Hepatocyte (in vitro differentiated cells): ENCODE measurements at places on chromosomes 5 and 9.

- DNase-seq, result no peak
These were observed 595.4 kb downstream of the IRX1 start for GRCh38 chr5:4191041-4191440.

DNA sequence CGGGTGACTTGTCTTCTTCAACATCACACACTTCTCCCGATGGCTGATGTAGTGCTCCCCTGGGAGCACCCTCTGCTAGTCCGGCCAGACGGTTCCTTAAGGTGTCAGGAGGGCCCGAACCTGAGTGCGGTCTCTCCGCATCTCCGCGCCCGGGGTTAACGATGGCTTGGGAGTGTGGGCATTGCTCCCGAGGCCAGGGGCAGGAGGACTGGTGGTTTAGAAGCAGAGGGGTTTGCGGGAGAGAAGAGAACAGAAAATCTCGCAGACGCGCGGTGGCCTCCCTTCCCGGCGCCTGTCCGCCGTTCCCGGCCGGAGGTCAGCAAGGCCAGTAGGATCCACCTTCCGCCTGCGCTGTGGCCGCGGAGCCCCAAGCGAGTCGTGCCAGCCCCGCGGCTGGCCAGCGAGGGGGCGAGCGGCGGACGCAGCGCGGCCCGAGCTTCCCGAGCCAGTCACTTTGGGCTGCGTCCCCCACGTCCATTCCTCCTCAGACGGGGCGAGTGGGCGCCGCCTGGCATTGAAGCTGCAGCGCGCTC lies 700 bp downstream of the CDO1 start:
- DNase-seq, result peak; percentile 34

DNA sequence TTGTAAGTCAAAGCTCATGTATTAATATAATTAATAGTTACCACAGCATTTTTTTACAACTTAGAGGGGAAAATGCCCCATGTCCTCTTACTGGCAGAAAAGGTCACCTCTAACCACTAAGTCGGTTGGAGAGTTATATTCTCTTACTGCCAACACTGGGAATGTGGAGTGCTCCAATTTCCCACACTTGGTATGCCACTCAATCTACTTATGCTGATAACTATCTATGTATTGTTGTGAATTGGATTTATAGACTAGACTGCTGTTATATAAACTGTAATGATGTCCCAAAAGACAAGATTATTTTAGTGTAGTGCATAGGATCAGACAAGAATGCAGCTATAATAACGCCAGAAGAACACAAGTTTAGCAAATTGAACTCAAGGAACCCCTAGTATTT lies 2385.2 kb upstream of the C9orf72 start:
- DNase-seq, result no peak

GRCh38 chr5:25554077-25554476 lies 909.3 kb upstream of the CDH10 start:
- no peak for DNase-seq

GRCh38 chr9:69731348-69731747 lies 28.5 kb downstream of the PTAR1 start:
- no peak for DNase-seq

DNA sequence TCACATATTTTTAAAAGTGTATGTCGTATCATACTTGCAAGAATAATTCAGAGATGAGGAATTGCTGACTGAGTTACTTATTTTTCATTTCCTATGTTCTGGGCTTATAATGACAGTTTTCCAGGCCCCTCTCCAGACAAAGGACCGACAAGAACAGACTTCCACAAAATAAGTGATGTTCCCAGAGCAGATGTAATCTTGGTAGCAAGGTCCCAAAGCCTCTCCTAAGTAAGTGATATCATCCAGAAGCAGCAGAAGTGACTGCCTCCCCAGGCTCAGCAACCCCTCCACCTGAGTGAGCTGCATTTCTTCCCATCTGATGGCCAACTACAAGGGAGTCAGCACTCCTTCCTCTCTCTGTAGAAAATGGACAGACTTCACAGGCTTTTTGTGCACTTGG lies 57.1 kb downstream of the SEMA6A start:
- DNase-seq, result no peak

DNA sequence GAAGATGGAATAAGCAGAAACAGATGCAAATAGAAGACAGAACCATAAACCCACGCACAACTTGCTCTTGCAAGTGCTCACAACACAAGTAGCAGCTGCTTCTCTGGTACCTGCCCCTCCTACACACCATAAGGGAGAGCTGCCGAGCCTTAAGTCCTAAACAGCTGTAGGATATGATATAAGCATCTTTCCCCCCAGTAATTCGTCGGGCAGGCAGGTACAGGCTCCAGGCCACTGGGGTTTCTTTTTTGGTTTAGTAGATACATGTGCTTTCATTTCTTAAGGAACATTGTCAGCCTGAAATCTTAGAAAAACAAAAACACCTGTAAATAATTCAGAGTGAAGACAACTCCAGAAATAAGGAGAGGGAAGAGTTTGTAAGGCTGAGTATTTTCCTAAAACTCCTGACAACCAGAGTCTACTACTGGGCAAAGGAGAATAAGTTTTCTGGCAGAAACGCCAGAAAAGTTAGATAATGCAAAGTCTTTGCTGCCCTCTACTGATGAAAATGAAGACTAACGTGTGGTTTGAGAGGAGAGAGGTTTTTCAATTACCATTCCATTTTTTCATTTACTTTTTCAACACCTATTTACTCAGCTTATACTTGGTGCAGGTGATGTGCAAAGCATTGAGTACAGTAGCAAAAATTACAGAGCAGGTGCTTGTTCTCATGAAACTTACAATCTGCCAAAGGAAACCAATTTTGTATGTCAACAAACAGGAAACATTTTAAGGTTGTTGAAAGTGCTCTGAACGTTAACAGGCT lies 20.1 kb upstream of the TCERG1 start:
- DNase-seq, result peak; percentile 66

DNA sequence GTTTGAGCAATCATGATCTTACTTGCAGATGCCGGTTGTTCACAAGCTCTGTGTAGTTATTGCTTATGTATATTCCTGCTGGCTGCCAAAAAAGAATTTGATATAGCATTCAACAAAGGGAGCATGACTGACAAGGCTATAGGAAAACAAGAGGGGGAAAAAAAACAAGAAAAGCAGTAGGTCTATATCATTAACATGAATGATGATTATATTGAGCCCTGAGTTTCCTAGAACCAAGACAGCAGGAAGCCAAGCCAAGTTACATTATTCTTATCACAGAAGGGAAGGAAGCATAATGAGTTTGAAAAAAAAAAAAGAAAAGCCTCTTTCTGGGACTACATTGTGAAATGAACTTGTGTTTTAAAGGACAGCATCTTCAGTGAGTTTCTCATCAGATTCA lies 41.0 kb downstream of the TSTD2 start:
- DNase-seq, result no peak

DNA sequence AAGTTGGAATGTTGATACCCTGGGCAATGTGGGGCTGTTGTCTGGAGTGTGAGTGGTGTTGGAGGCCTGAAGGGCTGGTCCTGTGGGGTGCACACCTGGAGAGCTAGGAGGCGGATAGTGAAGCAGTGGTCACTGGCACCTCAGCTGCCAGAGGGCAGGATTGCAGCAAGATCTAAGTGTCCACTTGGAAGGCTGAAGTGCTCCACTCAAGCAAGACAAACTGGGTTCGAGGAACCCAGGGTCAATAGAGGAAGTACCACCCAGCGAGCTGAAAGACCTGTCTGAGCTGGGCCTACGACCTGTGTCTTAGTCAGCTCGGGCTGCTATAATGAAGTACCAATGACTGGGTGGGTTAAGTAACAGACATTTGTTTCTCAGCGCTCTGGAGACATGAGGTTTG lies 39.7 kb upstream of the TJP2 start:
- DNase-seq, result no peak

DNA sequence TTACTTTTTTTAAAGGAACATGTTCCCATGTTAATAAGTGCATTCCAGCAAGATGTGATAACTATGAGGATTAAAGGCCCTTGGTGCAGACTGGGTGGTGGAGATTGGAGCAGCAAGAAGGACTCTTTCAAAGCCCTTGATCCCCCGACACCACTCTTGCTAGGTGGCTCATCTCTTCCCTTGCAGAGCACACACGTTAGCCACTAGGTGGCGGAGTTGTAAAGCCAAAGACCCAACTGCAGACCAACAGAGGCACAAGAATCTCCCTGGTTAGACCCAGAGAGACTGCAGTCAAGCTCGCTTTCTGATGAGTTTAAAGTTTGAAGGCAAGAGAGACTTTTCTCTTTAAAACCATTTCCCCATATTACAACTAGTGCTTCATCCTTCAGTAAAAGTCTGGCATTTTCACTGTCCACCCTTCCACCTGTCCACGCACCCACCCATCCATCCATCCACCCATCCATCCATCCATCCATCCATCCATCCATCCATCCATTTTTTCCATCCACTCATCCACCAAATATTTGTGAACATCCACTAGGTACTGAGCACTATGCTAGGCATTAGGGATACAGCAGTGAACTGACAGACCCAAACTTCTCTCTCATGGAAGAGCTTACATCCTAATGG lies 226.9 kb downstream of the MSX2 start:
- peak; percentile 91 for DNase-seq

GRCh38 chr9:133692364-133692985 lies 45.7 kb downstream of the SARDH start:
- no peak for DNase-seq

- DNase-seq, result no peak
These were observed 12.1 kb upstream of the IQGAP2 start for GRCh38 chr5:76391014-76391413.

DNA sequence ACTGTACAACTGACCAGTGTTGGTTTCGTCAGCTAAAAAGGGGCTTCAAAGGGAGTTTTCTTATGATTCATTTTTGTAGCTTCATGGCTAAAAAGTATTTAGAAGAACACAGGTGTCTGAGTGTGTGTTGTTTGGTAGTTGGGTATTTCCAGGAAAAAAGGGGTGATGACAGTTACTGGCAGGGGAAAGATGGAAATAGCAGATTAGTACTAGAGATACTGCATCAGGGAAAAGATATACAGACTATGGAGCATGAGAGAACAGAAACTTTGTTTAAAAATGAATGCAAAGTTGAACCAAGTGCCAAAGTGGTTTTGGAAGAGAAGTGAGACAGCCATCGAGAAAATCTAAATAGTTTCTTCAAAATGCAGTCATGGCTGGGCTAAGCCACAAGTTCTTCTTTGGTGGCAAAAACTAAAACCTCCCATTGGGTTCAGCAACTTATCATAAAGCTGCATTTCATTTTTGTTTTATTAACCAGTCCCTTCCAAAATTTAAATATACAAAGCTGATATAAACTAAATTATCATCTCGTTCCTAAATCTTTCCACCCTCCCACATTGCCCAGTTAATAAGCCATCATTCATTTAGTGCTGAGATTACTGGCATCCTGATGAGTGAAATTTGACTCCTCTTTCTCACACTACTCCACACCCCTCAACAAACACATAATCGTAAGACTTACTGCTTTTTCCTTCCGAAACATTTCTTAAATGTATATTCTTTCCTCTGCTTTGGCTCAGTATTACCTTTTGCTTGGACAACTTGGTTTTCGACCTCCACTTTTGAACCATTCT lies 33.5 kb downstream of the ELL2 start:
- no peak for DNase-seq

DNA sequence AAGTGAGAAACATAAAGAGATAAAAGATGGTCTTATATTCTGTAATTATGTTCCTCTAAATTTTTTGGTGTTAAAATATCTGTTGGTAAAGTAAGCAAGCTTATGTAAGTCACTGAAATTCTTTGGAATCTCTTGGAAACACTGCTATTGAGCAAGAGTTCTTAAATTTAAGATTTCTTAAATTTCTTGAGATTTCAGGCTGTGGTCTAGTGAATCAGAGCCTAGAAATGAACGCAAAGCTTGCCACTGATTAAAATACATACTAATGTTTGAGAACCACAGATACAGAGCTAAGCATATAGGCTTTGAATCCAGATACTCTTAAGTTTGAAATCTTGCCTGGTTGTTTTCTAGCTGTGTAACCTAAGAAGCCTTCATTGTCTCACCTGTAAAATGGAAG lies 133.4 kb downstream of the TRPM3 start:
- DNase-seq, result no peak

GRCh38 chr9:95242613-95243012 lies 74.9 kb downstream of the FANCC start:
- DNase-seq, result no peak

DNA sequence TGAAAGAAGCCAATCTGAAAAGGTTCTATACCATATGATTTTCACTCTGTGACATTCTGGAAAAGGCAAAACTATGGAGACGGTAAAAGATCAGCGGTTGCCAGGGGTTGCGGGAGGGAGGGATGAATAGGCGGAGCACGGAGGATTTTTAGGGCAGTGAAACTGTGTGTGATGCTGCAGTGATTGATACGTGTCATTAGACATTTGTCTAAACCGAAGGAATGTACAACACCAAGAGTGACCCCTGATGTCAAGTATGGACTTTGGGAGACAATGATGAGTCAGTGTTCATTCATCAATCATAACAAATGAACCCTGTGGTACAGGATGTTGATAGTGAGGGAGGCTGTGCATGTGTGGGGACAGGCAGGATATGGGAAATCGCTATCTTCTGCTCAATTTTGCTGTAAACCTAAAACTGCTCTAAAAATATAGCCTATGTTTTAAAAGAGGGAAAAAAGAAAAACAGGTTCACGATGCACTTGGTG lies 34.4 kb downstream of the ERGIC1 start:
- no peak for DNase-seq

GRCh38 chr9:134895097-134895496 lies 14.5 kb downstream of the FCN2 start:
- no peak for DNase-seq

- DNase-seq, result no peak
These were observed 10.9 kb upstream of the CLIC3 start for GRCh38 chr9:137007108-137007815.

DNA sequence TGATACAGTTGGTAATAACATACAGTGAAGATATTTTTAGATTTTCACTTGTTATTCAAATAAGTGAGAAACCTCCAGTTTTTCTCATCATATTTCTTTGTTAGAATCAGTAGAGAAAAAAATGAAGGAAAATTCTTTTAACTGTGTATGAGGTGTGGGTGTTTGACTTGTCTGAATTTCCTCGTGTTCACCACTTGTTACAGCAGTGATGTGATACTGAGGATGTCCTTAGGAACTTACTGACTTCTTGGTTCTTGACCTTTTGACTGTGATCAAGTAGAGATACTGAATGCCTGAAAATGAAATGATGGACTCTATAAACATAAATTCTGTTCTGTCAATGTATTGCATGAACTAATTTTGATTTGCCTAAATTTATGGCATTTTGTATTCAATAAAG lies 10.7 kb downstream of the PBX3 start:
- DNase-seq, result no peak

DNA sequence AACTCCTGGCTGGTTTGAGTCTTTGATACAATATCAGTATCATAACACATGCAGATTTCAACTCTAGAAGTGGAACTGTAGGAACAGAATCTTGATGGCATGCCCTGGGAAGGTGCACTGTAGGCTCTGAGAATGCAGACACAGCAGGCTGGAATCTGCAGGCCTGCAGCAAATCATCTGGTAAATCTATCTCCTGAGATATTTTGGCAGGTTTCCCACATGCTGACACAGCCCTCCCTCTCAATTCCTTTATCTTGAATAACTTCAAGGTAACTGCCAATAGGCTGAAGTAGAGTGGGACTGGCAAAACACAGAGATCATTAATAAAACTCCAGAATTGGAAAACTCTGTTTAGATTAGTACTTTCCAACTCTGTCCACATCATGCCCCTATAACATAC lies 177.8 kb upstream of the PCSK5 start:
- DNase-seq, result no peak
